Vagina (tissue), 2 donors: ENCODE measurements at places on chromosomes 6 and 20.

- no peak for DNase-seq
Observed at GRCh38 chr20:44738813-44739477, 6.7 kb upstream of the KCNK15 start.

- no peak for DNase-seq
Observed at GRCh38 chr6:40832691-40833090, 206.3 kb downstream of the UNC5CL start.

GRCh38 chr6:106083618-106084017 lies 2.5 kb upstream of the PRDM1 start:
- no peak for DNase-seq

GRCh38 chr6:41053041-41053440 lies at the start of gene APOBEC2:
APOBEC2 (plus strand) TSS chr6:41053202; CDS start chr6:41053348, 146 bp downstream.
- DNase-seq: no peak

DNA sequence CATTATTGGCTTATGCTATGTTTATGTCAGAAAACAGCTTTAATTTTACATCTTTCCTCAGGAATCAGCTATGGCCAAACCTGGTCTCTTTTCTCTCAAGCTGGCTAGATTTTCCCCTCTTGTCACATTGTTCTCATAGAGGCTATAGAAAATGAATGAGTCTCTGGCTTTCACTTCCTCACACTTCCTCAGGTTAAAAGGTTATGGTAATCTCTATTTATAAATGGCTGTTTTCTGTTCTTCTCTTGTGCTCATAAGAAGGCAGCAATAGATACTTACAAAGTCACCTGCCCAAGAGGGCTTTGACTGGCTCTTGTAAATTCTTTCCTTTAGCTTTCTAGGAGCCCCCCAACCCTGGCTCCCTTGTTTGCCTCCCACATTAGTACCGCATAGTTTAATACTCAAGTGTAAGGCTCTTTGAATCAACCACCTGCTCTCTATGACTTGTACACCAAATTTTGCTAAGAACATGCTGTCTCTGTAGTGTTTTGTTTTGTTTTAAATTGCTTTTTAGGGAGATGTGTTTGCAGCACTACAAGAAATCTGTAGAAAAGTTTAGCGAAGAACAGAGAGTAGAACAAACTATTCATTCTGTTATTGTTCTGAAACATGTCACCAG lies 897.4 kb upstream of the CITED2 start:
- no peak for DNase-seq
